ENCODE measurements at places on chromosomes 11 and 22. TPM values are rescaled to one million over a fixed set of nuclear protein-coding genes. Genes with fewer than 3 reads are reported as not detected.

PLAAT4 gene
- total RNA-seq: 20.5 TPM

SCN4B gene
- total RNA-seq: 0.33 TPM

TAF1D gene
- total RNA-seq: 265 TPM

FAT3 gene
- not detected for total RNA-seq

LRRN4CL gene
- 0.22 TPM for total RNA-seq

- no peak overlapping the region for H3K4me3 ChIP-seq
- H3K4me1 ChIP-seq: no peaks in the 10 kb centered on the region
- H3K36me3 ChIP-seq: peaks cover 29% of the 10 kb centered on the region
- DNase-seq: no peak
- H3K27me3 ChIP-seq: peaks cover 8% of the 10 kb centered on the region
These were observed 4.6 kb upstream of the GAS2L1 start for GRCh38 chr22:29301716-29302401.

DNA sequence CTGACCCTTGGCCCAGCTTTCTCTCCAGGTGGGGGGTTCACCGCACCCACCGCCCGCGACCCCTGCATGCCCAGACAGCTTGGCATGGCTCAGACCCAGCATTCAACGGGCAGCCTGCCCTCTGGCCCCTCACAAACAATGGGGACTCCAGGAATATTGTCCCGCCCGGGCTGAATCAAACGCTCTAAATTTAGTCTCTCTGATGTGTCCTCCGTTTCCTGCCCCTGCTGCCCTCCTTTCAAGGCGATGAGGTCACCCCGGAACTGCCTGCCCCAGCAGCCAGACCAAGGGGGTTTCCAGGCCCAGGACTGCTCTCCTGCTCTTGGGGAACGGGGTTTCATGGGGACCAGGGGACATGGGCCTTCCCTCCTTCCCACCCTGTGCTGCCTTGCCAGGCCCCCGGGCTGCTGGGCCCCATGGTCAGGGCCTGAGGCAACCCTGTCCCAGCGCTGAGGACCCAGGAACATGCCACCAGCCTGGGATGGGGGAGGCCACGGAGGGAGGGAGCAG, 10.1 kb upstream of the PDGFB start:
- no peaks in the 10 kb centered on the region for H3K36me3 ChIP-seq
- H3K27ac ChIP-seq: no peak overlapping the region
- peaks cover 31% of the 10 kb centered on the region for H3K4me1 ChIP-seq
- peak; percentile 8 for DNase-seq
- no peak overlapping the region for H3K4me3 ChIP-seq
- H3K27me3 ChIP-seq: no peaks in the 10 kb centered on the region

DNA sequence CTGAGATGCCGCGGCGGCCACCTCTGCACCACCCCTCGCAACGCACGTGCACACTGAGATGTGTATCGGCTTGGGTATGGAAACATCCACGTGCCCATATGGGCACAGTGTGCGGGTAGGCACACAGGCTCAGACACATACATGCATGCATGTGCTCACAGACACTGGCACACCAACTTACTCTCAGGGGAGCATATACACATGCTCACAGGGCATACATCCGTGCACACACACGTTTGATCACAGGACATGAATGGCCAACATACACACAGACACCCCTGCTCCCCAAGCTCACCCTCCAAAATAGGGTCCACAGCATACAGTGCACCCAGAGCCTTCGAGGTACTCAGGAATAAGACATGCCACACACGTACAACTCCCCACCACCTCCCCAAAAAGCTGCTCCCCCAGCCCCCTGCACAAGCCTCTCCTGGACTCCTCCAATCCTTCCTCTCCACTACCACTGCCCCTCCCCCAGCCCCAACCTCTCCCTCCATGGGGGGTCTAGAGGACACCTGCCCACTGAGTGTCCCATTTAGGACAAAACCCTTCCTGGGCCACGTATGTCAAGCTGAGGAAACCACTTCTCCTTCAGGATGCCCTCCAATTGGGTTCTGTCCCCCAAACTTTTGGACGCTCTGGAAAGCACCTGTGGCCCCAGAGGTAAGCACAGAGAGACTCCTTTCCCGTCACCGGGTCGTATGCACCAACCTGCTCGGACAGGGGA, 53.1 kb downstream of the SLC22A12 start:
- no peaks in the 10 kb centered on the region for H3K36me3 ChIP-seq
- DNase-seq: no peak
- H3K4me1 ChIP-seq: no peaks in the 10 kb centered on the region
- H3K4me3 ChIP-seq: no peak overlapping the region

GRCh38 chr22:49753961-49754695, 73.5 kb downstream of the BRD1 start:
- H3K36me3 ChIP-seq: no peaks in the 10 kb centered on the region
- no peaks in the 10 kb centered on the region for H3K4me1 ChIP-seq
- H3K4me3 ChIP-seq: no peak overlapping the region
- H3K27ac ChIP-seq: no peak overlapping the region

- no peak for DNase-seq
- H3K27me3 ChIP-seq: peaks cover 10% of the 10 kb centered on the region
- H3K4me3 ChIP-seq: no peak overlapping the region
- no peaks in the 10 kb centered on the region for H3K4me1 ChIP-seq
These were observed 7.6 kb upstream of the CHKA start for GRCh38 chr11:68128682-68129327.

GRCh38 chr22:35478633-35479107, 62.0 kb upstream of the RASD2 start:
- H3K27ac ChIP-seq: no peak overlapping the region
- no peaks in the 10 kb centered on the region for H3K27me3 ChIP-seq
- H3K4me1 ChIP-seq: no peaks in the 10 kb centered on the region
- no peak overlapping the region for H3K4me3 ChIP-seq
- no peaks in the 10 kb centered on the region for H3K36me3 ChIP-seq
- no peak for DNase-seq

GRCh38 chr11:44823006-44823405, 96.2 kb downstream of the TSPAN18 start:
- H3K4me1 ChIP-seq: no peaks in the 10 kb centered on the region
- no peaks in the 10 kb centered on the region for H3K36me3 ChIP-seq
- no peaks in the 10 kb centered on the region for H3K27me3 ChIP-seq
- H3K27ac ChIP-seq: no peak overlapping the region

- H3K36me3 ChIP-seq: no peaks in the 10 kb centered on the region
- H3K27me3 ChIP-seq: no peaks in the 10 kb centered on the region
- H3K4me1 ChIP-seq: peaks cover 10% of the 10 kb centered on the region
- H3K27ac ChIP-seq: no peak overlapping the region
These were observed 32.1 kb upstream of the WNT7B start for GRCh38 chr22:46008836-46009596.

DNA sequence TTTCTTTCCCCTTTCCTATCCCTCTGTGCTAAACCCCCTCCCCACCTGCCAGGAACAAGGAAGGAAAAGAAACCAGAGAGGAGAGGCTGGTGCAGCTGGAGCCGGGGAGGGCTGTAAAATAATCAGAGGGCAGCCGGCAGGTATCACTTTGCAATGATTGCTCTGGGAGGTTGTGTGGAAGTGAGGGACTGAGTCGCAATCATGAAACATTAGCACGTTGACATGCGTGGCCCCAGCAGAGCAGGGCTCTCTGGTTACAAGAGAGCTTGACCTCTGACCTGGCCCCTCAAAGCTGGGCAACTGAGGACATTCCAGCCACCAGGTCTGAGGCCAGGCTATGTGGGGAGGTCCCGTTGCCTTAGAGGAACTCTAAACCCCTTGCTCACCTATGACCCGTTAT, 170.8 kb upstream of the BDNF start:
- no peaks in the 10 kb centered on the region for H3K36me3 ChIP-seq
- H3K27ac ChIP-seq: no peak overlapping the region
- no peak for DNase-seq
- no peaks in the 10 kb centered on the region for H3K4me1 ChIP-seq
- no peak overlapping the region for H3K4me3 ChIP-seq

- peaks cover 34% of the 10 kb centered on the region for H3K4me1 ChIP-seq
- peak overlapping the region; percentile 95 for H3K27ac ChIP-seq
- peaks cover 9% of the 10 kb centered on the region for H3K36me3 ChIP-seq
- peak; percentile 91 for DNase-seq
These were observed 1.8 kb upstream of the RASGRP2 start for GRCh38 chr11:64745521-64746328.
